ENCODE measurements at places on chromosomes 3 and 15.

- peak; percentile 56 for DNase-seq
These were observed 704.2 kb downstream of the EDEM1 start for GRCh38 chr3:5891711-5892110.

DNA sequence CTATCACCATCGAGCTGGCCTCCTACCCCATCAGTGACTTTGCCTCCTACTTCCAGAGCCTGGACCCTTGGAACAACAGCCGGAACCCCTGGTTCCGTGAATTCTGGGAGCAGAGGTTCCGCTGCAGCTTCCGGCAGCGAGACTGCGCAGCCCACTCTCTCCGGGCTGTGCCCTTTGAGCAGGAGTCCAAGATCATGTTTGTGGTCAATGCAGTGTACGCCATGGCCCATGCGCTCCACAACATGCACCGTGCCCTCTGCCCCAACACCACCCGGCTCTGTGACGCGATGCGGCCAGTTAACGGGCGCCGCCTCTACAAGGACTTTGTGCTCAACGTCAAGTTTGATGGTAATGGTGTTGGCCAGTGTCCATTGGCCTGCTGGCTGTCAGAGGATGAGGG is 6.1 kb downstream of the GRM2 start:
- DNase-seq = no peak

DNA sequence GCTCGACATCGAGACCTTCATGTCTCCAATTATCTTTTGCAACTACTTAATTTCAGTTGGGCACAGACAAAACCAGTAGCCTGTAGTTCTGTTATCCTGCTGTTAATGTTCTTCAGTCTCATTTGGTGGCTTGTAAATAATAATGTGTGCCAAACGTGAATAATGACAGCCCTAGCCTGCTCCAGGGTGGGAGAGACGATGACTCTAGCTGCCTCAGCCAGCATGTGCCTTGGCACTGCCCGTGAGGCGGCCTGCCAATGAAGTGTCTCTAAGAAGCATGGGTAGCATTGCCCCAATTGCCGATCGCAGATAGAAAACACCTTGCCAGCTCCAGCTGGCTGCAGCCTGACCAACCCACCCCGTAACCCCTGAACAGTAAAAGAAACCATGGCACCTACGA is 58.8 kb downstream of the ASB7 start:
- no peak for DNase-seq

DNA sequence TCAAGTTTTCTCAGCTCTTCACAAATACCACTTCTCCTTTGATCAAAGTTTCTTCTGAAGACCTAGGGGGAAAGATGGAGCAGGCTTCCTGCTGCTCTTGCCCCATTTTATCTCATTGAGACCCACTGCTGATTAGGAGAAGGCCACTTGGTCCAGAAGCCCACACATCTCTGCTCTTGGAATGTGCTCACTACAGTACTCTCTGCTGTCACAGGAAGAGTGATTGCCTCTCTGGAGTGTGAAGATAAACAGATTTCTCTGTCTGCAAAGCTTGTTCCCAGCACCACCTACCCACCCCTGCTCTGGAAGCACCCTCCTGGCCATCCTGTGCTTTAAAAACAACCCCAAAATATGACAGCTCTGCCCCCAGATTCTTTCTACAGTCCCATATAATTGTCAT is 41.3 kb upstream of the PRTG start:
- DNase-seq = peak; percentile 14

- DNase-seq = peak; percentile 51
These were observed 17.4 kb upstream of the SHF start for GRCh38 chr15:45205192-45205591.

DNA sequence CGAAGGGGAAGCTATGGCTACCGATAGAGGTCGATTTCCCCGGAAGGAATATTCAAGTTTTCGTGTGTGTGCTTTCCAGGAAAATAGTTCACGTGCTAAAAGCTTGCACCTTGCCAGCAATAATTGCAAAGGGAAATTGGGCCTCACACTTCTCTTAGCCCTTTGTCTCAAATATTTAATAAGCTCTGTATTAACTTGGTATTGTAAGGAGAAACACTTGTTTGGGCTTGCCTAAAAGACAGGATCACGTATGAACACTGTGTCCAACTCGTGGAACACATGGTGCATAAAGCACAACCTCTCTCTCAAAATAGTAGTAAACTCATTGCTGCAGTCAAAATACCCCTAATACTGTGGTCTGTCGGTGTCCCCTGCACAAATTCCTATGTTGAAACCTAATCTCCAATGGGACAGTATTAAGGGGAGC is 352 bp upstream of the TMF1 start:
- no peak for DNase-seq

- no peak for DNase-seq
These were observed 256.4 kb downstream of the EPHB1 start for GRCh38 chr3:135051409-135051973.

DNA sequence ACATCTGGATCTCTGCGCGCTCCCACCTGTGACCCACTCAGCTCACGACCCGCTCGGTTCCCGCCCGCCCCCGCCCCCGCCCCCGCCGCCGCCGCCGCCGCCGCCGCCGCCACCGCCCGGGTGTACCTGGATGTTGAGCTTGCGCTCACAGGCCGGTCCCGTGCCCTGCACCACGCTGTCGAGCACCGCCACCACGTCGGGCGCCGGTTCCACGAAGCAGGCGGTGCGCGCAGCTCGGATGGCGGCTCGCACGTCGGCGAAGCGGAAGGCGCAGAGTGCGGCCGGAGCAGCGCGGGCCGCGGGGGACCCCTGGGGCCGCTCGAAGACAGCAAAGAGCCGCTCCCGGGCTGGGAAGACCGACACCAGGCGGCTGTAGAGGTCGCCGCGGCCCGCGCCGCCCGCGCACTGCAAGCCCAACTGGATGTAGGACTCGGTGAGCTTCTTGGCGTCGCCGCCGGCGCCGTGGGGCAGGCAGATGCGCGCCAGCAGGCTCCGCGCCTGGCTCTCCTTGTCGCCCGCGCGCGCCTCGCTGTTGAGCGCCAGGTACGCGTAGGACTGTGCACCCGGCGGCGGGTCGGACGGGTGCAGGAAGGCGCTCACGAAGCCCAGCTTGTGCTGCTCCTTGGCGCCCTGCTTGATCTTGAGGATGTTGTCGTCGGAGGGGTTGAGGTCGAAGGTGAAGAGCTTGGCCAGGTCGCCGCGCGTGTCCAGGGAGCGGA is 1.1 kb downstream of the PLXND1 start:
- peak; percentile 31 for DNase-seq

DNA sequence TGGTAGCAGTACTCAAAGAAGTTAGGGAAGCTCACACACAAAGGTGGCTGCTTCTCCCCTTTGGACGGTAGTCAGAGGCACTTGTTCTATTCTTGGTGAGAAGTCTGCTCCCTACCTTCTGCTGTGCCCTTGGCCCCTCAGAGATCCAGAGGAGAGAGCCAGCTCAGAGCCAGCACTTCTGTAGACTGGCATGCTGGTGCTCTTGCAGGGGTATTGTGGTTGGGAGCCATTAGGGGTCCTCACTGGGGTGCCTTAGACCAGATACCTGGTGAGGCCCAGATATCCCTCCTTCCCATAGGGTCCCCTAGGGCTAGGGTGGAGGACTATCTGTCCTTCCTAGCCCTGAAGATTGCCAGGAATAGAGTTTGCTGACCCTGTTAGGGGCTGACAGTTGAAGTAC is 140.6 kb downstream of the EEFSEC start:
- no peak for DNase-seq

- DNase-seq = no peak
These were observed 21.9 kb upstream of the SRPRB start for GRCh38 chr3:133783762-133784161.

- no peak for DNase-seq
These were observed 30.4 kb upstream of the FBLN2 start for GRCh38 chr3:13518516-13518953.

- DNase-seq = no peak
These were observed 54.1 kb upstream of the TMEM158 start for GRCh38 chr3:45280232-45280631.

- DNase-seq = peak; percentile 18
These were observed 150.5 kb upstream of the ZNF385D start for GRCh38 chr3:21901484-21901883.

DNA sequence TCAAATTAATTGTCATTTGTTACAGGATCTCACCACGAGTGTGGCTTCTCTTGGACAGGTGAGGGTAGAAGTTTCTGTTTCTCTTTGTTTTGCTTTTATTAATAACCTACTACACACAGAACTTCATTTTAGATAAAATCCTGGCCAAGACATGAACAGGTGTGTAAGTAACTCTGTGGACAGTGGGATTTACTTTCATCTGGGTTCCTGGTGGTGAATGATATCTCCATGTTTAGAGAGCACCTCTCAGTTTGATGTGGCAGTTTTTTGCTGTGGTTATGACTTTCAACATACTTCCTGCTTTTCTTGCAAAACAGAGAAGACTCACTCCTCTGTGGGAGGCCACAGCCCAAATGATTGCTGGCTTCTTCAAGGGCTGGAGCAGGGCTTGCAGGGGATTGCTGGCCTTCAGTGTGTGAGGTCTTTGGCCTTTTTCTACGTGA is 71.1 kb upstream of the XCR1 start:
- no peak for DNase-seq

GRCh38 chr3:155219106-155219505 is 74.4 kb downstream of the STRIT1 start:
- no peak for DNase-seq

GRCh38 chr3:120144267-120144666 is 50.0 kb upstream of the GSK3B start:
- DNase-seq = no peak

DNA sequence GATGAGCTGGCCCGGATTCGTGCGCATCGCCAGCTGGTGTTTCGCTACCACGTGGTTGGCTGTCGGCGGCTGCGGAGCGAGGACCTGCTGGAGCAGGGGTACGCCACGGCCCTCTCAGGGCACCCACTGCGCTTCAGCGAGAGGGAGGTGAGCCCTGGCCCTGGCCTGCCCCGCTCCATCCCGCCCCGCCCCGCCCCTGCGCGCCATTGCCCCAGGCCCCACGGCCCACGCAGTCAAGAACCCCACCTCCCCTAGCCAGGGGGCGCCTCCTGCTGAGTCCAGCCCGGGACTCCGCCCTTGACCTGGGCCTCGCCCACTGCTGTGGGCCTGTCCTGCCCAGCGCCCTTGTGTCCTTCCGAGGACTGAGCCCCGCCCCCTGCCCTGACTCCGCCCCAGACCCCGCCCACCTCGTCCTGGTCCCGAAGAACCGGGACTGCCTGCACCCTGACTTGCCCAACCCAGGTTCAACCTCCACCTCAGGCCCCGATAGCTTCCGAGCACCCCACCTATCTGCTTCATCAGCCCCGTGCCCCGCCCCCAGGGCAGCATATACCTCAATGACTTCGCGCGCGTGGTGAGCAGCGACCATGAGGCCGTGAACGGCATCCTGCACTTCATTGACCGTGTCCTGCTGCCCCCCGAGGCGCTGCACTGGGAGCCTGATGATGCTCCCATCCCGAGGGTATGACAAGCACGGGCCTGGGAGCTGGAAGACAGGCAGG is 14.8 kb downstream of the NT5DC2 start:
- DNase-seq = no peak

DNA sequence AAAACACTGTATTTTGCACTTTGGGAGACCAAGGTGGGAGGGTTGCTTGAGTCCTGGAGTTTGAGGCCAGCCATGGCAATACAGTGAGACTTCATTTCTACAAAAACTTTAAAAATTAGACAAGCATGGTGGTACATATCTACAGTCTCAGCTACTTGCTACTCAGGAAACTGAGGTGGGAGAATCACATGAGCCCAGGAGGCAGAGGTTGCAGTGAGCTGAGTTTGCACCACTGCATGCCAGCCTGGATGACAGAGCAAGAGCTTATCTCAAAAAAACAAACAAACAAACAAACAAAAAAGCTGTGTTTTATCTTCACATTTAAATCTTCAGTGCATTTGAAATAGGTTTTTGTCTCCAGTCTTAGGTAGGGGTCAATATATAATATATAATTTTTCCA is 4.8 kb upstream of the SLC9C1 start:
- DNase-seq = no peak

- DNase-seq = peak; percentile 29
These were observed 194.3 kb downstream of the FOXP1 start for GRCh38 chr3:71389191-71389590.

DNA sequence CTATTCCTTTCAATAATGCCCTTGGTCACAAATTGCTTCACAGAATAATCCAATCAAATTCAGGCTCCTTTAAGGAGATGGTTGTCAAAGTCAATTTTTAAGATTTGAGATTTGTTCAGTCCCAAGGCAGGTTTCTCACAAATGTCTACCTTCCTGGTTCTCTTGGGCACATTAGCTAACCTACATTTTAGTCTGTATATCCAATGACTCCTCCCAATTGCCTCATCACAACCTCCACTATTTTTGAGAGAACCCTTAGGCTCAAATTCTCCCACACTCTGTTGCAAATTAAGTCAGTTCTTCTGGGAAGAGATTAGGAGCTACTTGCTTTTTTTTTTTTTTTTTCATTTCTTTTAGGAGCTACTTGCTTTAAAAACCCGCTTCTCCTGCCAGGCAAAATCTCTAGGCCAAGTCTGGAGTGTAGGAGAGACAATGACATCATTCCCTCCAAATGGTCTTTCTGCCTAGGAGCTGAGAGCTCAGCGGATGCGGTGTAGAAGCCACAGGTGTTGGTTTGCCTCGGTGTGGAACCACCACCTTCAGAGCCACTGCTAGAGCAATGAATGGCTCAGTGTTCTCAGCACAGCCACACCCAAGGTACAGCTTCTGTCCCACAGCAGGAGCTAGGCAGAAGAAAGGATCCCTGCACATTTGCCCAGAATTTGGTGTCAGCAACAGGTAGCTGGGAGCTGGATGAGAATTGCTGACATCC is 10.0 kb upstream of the INO80 start:
- no peak for DNase-seq

DNA sequence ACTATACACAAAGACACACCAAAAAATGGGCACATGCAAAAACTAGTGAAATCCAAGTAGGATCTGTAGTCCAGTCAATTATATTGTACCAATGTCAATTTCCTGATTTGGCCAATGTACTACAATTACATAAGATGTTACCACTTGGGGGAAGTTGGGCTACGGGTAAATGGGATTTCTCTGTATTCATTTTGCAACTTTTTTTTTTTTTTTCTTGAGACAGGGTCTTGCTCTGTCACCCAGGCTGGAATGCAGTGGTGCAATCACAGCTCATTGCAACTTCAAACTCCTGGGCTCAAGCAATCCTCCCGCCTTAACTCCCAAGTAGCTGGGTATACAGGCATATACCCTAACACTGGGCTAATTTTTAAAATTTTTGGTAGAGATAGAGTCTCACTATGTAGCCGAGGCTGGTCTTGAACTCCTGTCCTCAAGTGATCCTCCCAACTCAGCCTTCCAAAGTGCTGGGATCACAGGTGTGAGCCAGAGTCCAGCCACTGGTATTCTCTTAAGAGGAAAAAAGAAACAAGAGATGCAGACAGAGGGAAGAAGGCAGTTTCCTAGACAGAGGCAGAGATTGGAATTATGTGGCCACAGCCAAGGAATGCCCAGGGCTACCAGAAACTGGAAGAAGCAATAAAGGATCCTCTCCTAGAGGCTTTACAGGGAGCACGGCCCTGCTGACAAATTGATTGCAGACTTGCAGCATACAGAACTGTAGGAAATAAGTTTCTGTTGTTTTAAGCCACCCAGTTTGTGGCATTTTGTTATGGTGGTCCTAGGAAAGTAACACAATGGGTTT is 33.3 kb downstream of the TFDP2 start:
- no peak for DNase-seq

- no peak for DNase-seq
These were observed 904.2 kb downstream of the ROBO1 start for GRCh38 chr3:78863306-78864203.

GRCh38 chr3:154228561-154229216 is 95.6 kb downstream of the DHX36 start:
- no peak for DNase-seq
